ENCODE measurements at places on chromosomes 4 and X. TPM values are rescaled to one million over a fixed set of nuclear protein-coding genes. Genes with fewer than 3 reads are reported as not detected.

GRCh38 chr4:26151615-26152014, 169.2 kb upstream of the RBPJ start:
- peaks cover 2% of the 10 kb centered on the region for H3K27me3 ChIP-seq
- H3K36me3 ChIP-seq: no peaks in the 10 kb centered on the region
- H3K4me1 ChIP-seq: peaks cover 3% of the 10 kb centered on the region
- H3K27ac ChIP-seq: no peak overlapping the region
- no peak overlapping the region for H3K4me3 ChIP-seq

- H3K27ac ChIP-seq: no peak overlapping the region
- H3K27me3 ChIP-seq: no peaks in the 10 kb centered on the region
- no peaks in the 10 kb centered on the region for H3K36me3 ChIP-seq
- DNase-seq: no peak
- no peaks in the 10 kb centered on the region for H3K4me1 ChIP-seq
- no peak overlapping the region for H3K4me3 ChIP-seq
These were observed 589.5 kb downstream of the CENPC start for GRCh38 chr4:66955784-66956183.

DNA sequence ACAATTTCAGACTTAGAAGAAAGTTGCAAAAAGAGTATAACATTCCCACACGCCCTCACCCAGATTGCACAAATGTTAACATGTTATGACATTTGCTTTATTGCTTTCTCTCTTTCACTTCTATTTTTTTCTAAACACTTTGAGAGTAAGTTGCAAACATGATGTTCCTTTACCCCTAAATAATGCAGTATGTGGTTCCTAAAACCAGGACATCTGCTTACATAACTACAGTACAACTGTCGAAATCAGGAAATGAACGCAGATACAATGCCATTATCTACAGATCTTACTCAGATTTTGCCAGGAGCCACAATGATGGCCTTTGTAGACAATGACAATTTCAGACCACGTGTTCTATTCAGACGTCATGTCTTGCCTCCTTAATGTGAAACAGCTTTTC, 22.4 kb downstream of the SH3TC1 start:
- H3K4me3 ChIP-seq: no peak overlapping the region
- no peaks in the 10 kb centered on the region for H3K27me3 ChIP-seq
- no peak for DNase-seq
- peaks cover 2% of the 10 kb centered on the region for H3K36me3 ChIP-seq
- peak overlapping the region; percentile 48 for H3K27ac ChIP-seq

Gene TIMM8A
- total RNA-seq: 11.6 TPM

DNA sequence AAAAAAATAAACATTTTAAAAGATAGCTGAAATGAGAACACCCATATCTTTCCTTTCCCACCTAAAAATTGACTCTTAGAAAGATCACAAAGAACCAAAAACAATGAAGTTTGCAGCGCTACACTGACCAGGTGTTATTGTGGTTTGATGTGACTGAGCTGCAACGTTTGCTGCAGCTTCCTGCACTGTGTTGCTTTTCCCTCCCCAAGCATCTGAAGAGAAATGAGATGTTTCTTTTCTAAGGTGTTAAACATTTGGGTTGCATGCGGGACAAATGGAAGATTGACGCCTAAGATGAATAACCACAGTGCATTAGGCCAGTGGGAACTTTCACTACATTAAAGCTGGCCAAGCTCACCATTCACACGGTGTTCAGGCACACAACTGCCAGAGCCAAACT, 8.9 kb downstream of the LEF1 start:
- no peak for DNase-seq
- peaks cover 70% of the 10 kb centered on the region for H3K4me1 ChIP-seq
- H3K36me3 ChIP-seq: peaks cover 83% of the 10 kb centered on the region
- H3K27ac ChIP-seq: peak overlapping the region; percentile 57
- no peaks in the 10 kb centered on the region for H3K27me3 ChIP-seq
- H3K4me3 ChIP-seq: peak overlapping the region; percentile 85

Gene ERVMER34-1
- total RNA-seq: not detected

Gene SORCS2
- total RNA-seq: not detected

Gene OR13H1
- not detected for total RNA-seq

GRCh38 chr4:150308824-150309472, 230.7 kb downstream of the DCLK2 start:
- no peaks in the 10 kb centered on the region for H3K4me1 ChIP-seq
- no peak for DNase-seq
- no peak overlapping the region for H3K4me3 ChIP-seq
- H3K36me3 ChIP-seq: peaks cover 2% of the 10 kb centered on the region
- H3K27ac ChIP-seq: no peak overlapping the region

Gene SHOX
- not detected for total RNA-seq

DNA sequence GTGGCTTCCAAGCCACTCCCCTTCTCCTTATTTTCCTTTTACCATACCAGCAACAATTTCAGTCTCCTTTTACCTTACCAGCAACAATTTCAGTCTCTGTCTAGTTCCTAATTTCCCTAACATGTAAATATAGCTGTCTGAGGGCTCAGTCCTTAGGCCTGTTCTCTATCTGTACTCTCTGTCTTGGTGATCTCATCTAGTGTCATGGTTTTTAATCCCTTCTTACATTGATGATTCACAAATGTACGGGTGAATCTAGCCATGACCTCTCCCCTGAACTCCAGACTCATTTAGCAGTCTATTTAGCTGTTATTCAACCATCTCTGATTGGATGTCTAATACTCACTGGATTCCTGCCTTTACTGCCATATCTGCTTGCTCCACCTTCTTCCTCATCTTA, 7.2 kb downstream of the IL15 start:
- H3K4me3 ChIP-seq: no peak overlapping the region
- DNase-seq: no peak
- H3K4me1 ChIP-seq: peaks cover 4% of the 10 kb centered on the region
- no peaks in the 10 kb centered on the region for H3K36me3 ChIP-seq

DNA sequence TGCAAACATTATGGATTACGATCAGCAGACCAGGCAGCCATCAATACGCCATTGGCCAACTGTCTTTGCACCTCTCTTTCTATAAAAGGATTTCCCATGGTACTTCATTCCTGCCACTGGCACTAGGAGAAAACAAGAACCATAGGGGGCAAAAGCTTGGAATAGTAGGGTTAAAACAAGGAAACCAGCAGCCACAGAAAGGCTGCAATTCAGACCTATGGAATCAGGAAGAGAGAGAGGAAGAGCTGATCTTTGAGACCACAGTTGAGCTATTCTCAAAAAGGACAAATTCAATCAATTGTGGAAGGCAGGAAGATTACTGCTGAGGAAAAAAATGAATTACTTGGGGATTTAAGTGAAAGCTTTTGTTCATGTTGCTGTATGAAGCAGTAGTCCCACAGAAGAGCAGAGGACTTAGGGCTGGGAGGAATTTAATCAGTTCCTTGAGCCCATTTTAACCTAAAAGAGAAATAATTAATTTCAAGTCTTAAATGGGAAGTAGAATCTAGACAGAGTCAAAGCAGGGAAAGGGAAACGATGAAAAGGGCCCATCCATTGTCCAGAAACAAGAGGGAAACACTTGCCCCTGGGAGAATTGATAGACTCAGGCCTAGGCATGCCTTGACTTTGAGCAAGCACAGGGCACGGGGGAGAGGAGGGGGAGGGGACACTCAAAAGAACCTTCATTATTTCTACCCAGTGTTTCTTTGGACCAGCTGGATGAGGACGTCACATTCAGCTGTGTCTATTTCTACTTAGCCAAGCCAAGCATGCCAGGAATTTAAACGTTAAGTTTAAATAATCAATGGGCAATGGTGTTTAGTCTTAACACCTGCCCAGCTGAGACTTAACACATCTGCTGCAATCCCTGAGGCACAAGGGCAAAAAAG, 50.7 kb downstream of the SCD5 start:
- DNase-seq: no peak
- no peak overlapping the region for H3K4me3 ChIP-seq
- H3K27ac ChIP-seq: no peak overlapping the region
- no peaks in the 10 kb centered on the region for H3K36me3 ChIP-seq

DNA sequence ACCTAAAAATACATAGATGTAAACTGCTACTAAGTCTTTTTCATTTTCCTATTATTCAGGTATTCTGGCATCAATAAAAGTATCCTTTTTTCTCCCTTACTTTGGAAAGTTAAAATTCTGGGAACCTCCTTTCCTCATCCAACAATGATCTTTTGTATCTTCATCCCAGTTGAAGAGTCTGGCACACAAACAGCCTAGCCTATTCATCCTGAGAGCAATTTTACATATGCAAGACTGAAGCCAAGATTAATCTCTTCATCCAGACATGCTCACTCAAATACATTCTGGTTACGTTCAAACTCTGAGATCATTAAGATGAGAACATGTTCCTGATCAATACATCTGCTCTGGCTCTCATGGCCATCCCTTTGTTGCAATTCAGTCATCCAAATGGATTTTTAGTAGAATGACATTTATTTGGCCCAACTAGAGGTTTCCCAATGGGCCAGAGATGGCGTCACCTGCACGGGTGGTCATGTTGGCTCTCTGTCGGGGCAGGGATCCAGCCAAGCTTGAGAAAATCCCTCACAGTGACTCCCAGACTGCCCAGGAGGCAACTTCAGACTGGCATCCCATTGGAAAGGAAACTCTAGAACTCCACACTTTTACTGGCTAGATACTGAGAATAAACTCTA, 135.3 kb upstream of the VCX2 start:
- H3K27ac ChIP-seq: no peak overlapping the region
- no peaks in the 10 kb centered on the region for H3K36me3 ChIP-seq
- H3K27me3 ChIP-seq: no peaks in the 10 kb centered on the region

DNA sequence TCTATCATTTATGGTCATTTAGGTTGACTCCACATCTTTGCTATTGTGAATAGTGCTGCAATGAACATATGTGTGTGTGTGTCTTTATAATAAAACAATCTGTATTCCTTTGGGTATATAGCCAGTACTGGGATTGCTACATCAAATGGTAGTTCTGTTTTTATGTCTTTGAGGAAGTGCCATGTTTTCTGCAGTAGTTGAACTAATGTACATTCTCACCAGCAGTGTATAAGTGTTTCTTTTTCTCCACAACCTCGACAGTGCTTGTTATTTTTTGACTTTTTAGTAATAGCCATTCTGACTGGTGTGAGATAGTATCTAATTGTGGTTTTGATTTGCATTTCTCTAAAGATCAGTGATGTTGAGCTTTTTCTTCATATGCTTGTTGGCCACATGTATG, 80.5 kb downstream of the ARHGAP6 start:
- no peak overlapping the region for H3K27ac ChIP-seq
- no peak overlapping the region for H3K4me3 ChIP-seq
- peaks cover 2% of the 10 kb centered on the region for H3K27me3 ChIP-seq

GRCh38 chr4:80540349-80540748, 204.8 kb downstream of the CFAP299 start:
- no peaks in the 10 kb centered on the region for H3K36me3 ChIP-seq
- no peak for DNase-seq
- peaks cover 12% of the 10 kb centered on the region for H3K27me3 ChIP-seq
- H3K4me1 ChIP-seq: peaks cover 10% of the 10 kb centered on the region
- H3K4me3 ChIP-seq: no peak overlapping the region

- peaks cover 28% of the 10 kb centered on the region for H3K4me1 ChIP-seq
- no peak overlapping the region for H3K27ac ChIP-seq
- DNase-seq: no peak
- no peaks in the 10 kb centered on the region for H3K27me3 ChIP-seq
These were observed 69.6 kb downstream of the NOCT start for GRCh38 chr4:139085141-139085540.

- no peaks in the 10 kb centered on the region for H3K27me3 ChIP-seq
- H3K4me3 ChIP-seq: no peak overlapping the region
- peaks cover 84% of the 10 kb centered on the region for H3K4me1 ChIP-seq
- H3K36me3 ChIP-seq: peaks cover 82% of the 10 kb centered on the region
These were observed 61.7 kb downstream of the HADH start for GRCh38 chr4:108051343-108051742.

GRCh38 chr4:169307576-169307975, 36.8 kb upstream of the SH3RF1 start:
- H3K36me3 ChIP-seq: no peaks in the 10 kb centered on the region
- H3K4me1 ChIP-seq: no peaks in the 10 kb centered on the region
- DNase-seq: no peak
- H3K27ac ChIP-seq: no peak overlapping the region
- peaks cover 2% of the 10 kb centered on the region for H3K27me3 ChIP-seq
- no peak overlapping the region for H3K4me3 ChIP-seq

- no peak for DNase-seq
- H3K4me3 ChIP-seq: no peak overlapping the region
- H3K27ac ChIP-seq: peak overlapping the region; percentile 19
- H3K36me3 ChIP-seq: peaks cover 2% of the 10 kb centered on the region
- H3K4me1 ChIP-seq: peaks cover 34% of the 10 kb centered on the region
- H3K27me3 ChIP-seq: no peaks in the 10 kb centered on the region
These were observed 79.4 kb upstream of the FHL1 start for GRCh38 chrX:136067966-136068365.

GRCh38 chr4:39521253-39521919, 5.9 kb downstream of the UGDH start:
- no peak overlapping the region for H3K27ac ChIP-seq
- no peaks in the 10 kb centered on the region for H3K36me3 ChIP-seq
- DNase-seq: no peak
- H3K4me3 ChIP-seq: no peak overlapping the region

- peak; percentile 55 for DNase-seq
- peaks cover 3% of the 10 kb centered on the region for H3K27me3 ChIP-seq
- peaks cover 29% of the 10 kb centered on the region for H3K4me1 ChIP-seq
- peaks cover 11% of the 10 kb centered on the region for H3K36me3 ChIP-seq
- peak overlapping the region; percentile 81 for H3K4me3 ChIP-seq
These were observed 648 bp downstream of the GRK4 start for GRCh38 chr4:2963966-2964471.

Gene TBC1D8B
- total RNA-seq: 0.35 TPM

- H3K4me3 ChIP-seq: no peak overlapping the region
- H3K4me1 ChIP-seq: no peaks in the 10 kb centered on the region
- no peak for DNase-seq
- no peaks in the 10 kb centered on the region for H3K27me3 ChIP-seq
These were observed 2032.8 kb downstream of the PCDH7 start for GRCh38 chr4:32752962-32753361.

Gene PPM1K
- total RNA-seq: 68.5 TPM

Gene APELA
- total RNA-seq: not detected

Gene RXFP1
- total RNA-seq: not detected

- no peaks in the 10 kb centered on the region for H3K4me1 ChIP-seq
- H3K27me3 ChIP-seq: peaks cover 10% of the 10 kb centered on the region
- no peak overlapping the region for H3K27ac ChIP-seq
- no peak for DNase-seq
These were observed 121.2 kb upstream of the LNX1 start for GRCh38 chr4:53712408-53713020.

Gene RRAGB
- total RNA-seq: 6.6 TPM

Gene CFP
- 25.9 TPM for total RNA-seq

Gene EREG
- not detected for total RNA-seq

- no peaks in the 10 kb centered on the region for H3K27me3 ChIP-seq
- no peak for DNase-seq
- H3K27ac ChIP-seq: no peak overlapping the region
- no peaks in the 10 kb centered on the region for H3K4me1 ChIP-seq
- no peaks in the 10 kb centered on the region for H3K36me3 ChIP-seq
- H3K4me3 ChIP-seq: no peak overlapping the region
These were observed 321.0 kb upstream of the CXXC4 start for GRCh38 chr4:104815665-104816064.

DNA sequence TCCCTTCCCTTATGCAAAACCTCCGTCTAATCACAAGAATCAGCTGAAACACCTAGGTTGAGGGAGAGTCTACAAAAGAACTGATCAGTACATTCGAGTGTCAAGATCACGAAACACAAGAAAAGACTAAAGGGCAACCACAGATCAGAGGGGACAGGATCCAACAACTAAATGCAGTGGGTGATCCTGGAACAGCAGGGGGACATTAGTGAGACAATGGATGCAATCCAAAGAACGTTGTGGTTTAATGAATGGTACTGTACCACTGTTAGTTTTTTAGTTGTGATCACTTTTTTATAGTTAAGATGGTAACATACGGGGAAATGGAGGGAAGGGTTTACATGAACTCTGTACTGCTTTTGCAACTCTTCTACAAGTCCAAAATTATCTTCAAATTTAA, 79.2 kb downstream of the RELL1 start:
- no peaks in the 10 kb centered on the region for H3K27me3 ChIP-seq
- H3K4me1 ChIP-seq: peaks cover 24% of the 10 kb centered on the region
- no peak overlapping the region for H3K4me3 ChIP-seq
- DNase-seq: no peak

Data from activated CD4-positive, alpha-beta T cell treated with anti-CD3 and anti-CD28 coated beads, Interleukin-2, amount 10 ng/mL, durations not matched to agents 7 days and 5 days (primary cell).